Activated CD8-positive, alpha-beta memory T cell treated with anti-CD3 and anti-CD28 coated beads for 48 hours (primary cell): ENCODE measurements at places on chromosomes 3 and 15.

- no peak for DNase-seq
These were observed 298.7 kb downstream of the CLSTN2 start for GRCh38 chr3:140233702-140234101.

DNA sequence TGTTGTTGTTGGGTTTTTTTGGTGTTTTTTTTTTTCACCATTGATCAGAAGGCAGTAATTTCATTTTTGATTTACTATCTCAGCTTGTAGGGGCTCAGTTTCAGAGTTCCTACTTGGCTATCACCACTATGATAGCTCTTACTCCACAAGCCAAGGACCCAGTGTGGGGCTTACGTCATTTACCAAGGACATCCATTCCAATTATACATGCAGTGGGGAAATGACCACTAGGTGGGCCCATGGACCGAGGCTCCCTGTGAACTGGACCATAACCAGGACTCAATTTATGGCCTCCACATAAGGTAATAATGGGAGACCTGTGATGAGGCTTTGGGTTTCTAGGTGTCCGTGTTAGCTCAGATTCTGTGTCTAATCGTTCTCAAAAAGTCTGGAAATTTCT lies 67.5 kb upstream of the CACNA1D start:
- no peak for DNase-seq

DNA sequence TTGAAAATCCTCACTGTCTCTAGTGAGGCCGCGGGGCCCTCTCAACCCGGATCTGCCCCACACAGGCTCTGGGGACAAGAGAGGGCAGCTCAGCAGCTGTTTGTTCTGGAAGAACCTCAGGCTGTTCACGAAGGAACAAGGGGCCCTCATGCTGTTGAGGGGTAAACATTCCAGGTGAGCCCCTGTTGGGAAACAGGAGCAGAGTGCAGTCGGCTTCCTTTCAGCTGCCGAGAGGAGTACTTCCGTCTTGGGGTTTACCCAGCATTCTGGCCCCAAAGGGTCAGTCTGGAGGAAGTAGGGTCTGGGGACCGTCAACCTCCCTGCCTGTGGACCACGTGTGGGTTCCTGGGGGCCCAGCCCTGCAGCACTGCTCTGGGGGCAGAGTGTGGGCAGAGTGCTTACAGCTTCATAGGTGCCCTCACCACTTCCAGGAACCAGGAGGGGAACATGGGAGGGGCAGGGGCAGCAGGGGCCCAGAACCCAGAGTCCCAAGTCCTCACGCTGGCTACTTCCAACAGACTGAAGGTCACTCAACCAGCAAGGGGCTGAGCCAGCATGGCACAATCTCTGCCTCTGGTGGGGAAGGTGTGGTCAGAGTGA lies 49.2 kb upstream of the CTSH start:
- no peak for DNase-seq

DNA sequence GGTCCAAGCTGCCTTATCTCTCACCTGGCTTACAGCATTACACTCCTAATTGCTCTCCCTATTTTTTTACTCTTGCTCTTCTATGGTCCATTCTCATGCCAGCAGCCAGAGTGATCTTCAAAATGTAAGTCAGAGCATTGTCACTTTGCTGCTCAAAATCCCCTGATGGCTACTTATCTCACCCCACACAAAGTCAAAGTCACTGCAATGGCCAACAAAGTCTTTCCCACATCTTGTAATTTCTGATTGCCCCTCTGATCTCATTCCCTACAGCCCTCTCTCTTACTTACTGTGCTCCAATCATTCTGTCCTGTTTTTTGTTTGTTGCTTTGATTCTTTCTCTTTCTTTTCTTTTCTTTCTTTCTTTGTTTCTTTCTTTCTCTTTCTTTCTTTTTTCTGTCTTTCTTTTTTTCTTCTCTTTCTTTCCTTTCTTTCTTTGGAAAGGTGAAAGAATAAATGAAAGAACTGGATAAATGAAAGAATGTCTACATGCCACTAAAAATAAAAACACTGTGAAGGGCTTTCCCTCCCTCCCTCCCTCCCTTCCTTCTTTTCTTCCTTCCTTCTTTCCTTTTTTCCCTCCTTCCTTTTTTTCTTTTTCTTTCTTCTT lies 34.9 kb upstream of the TIPARP start:
- no peak for DNase-seq

DNA sequence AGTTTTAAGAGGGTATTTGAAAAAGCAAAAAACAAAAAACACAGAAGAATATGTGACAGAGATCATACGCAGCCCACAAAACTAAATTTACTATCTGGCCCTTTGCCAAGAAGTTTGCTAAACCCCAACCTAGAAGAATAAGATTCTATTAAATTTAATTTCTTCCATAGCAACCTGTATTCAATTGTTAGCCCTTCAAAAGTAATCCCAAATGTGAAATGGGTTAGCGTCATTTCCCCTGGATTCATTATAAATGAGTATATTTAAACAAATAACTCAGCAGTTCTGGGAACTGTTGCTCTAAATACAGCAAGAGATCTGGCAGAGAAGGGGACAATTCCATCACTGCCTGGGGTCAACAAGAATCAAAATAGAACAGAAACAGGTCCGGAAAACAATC lies 56.8 kb downstream of the CERS3 start:
- no peak for DNase-seq
